ENCODE measurements at places on chromosomes 13 and 19.

DNA sequence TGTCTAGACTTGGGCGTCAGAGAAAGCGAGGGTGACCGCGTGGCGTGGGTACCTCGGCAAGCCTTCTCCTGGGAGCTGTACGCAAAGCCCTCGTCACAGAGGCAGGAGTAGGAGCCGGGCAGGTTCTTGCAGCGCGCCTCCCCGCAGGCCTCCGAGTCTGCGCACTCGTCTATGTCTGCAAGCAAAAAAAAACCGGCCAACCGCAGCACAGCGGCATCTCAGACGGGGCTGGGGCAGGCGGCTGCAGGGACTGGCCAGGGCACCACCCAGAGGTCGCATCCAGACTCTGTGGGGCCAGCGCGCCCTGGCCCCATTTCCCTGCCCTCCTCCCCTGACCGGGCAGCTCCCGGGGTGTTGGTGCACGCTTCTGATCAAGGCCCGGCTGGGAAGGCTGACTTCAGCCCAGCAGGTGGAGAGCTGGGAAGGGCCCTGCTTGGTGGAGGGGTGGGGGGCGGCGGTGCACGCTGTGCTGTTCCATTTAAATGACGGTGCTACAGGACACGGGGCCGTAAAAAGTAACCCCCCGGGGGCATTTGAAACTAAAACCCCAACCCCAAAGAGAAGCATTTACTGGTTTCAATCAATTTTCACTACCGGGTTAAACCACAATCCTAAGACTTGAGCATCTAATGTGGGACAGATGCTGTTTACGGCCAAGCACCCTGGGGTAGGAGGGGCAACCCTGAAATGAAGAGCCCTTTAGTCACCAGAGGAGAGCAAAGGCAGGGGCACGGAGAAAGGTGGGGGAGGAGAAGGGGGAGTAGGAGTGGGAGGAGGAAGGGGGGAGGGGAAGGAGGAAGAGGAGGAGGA, 28.2 kb downstream of the GAS6 start:
- no peak for DNase-seq

DNA sequence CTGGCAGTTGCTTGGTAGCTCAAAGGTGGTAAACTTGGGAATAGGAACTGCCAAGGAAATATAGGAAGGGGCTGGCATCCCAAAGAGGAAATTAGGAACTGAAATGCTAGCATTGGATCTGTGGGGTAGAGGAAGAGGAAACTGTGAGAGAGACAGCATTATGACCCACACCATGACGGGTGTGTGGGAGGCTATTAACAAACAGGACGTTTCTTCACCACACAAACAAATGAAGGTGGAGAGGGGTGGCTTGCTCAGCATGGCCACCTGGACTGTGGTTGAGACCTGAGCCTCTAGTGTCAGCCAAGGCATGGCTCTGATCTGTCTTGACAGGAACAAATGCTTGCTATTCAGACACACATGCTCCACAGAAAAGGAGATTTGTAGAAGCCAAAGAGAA, 178.2 kb downstream of the B3GLCT start:
- no peak for DNase-seq

GRCh38 chr19:57465680-57466381, 8.9 kb upstream of the VN1R1 start:
- DNase-seq = peak; percentile 9

GRCh38 chr19:44571830-44572580, 41.4 kb upstream of the IGSF23 start:
- no peak for DNase-seq

- DNase-seq = no peak
Observed at GRCh38 chr13:34161931-34162543, 344.1 kb downstream of the RFC3 start.

GRCh38 chr13:97538203-97538602, 104.2 kb downstream of the RAP2A start:
- no peak for DNase-seq

- no peak for DNase-seq
Observed at GRCh38 chr13:98083507-98083906, 59.4 kb upstream of the FARP1 start.

DNA sequence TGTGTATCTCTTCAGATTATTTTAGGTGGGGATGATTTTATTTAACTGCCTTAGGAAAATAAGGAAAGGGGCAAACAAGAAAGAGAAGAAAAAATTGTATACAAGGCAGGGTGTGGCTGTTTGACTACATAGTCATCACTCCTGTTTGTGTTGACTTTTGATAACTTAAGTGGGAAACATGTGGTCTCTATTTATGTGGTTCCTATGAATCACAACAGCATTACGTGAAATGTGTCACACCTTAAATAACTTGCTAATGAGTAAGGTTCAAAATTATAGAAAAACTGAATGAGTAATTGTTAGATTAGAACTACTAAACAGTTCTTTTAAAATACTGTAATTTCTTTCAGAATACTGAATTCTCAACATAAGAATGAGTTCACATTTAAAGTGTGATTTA, 69.3 kb downstream of the LMO7 start:
- DNase-seq = no peak

GRCh38 chr13:48319531-48320398, 16.2 kb downstream of the RB1 start:
- no peak for DNase-seq

- DNase-seq = peak; percentile 51
Observed at GRCh38 chr19:16066611-16067104, 9.6 kb upstream of the TPM4 start.

DNA sequence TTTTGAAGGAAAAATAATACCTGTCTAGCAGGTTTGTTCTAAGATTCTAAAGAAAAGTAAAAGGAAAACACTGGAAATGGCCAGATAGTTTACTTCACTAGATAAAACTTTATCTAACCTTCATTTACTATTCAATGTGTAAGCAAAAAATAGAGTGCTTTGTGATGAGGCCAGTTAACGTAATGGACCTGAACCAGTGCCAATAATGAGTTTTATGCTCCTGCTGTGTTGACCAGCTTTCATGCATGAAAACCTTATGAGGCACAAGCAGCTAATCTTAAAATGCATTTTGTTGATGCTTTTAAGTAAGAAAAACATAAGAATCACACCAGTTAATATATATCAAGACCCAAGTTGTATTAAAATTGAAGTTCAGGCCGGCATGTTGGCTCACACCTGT, 617.2 kb upstream of the GPC6 start:
- no peak for DNase-seq
